ENCODE measurements at places on chromosomes 6 and 20.

GRCh38 chr6:154352898-154353585 lies 3.6 kb downstream of the IPCEF1 start:
- no peak for DNase-seq

- DNase-seq: peak; percentile 1
Observed at GRCh38 chr20:51091406-51092195, 68.7 kb upstream of the KCNG1 start.

DNA sequence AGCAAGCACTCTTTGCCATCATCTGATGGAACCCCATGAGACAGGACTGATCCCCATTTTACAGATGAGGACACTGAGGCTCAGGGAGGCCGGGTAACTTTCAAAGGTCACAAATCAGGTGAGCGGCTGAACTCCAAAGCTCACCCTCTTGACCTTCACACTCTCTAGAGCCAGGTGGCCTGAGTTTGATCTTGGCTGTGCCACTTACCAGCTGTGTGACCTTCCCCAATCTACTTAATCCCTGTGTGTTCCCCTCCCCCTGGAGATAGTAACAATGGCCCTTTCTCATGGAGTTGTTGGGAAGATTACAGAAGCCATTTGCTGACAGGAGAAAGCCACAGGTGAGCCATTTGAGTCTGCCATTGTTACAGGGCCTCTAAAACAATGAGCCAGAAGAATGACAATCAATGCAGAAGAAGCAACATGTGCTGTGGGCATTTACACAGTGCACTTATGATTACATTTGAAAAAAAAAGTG lies 34.5 kb downstream of the BMP7 start:
- DNase-seq: no peak

- DNase-seq: no peak
Observed at GRCh38 chr6:49325891-49326290, 137.2 kb downstream of the MMUT start.

- no peak for DNase-seq
Observed at GRCh38 chr20:3904857-3905256, 15.7 kb downstream of the PANK2 start.

DNA sequence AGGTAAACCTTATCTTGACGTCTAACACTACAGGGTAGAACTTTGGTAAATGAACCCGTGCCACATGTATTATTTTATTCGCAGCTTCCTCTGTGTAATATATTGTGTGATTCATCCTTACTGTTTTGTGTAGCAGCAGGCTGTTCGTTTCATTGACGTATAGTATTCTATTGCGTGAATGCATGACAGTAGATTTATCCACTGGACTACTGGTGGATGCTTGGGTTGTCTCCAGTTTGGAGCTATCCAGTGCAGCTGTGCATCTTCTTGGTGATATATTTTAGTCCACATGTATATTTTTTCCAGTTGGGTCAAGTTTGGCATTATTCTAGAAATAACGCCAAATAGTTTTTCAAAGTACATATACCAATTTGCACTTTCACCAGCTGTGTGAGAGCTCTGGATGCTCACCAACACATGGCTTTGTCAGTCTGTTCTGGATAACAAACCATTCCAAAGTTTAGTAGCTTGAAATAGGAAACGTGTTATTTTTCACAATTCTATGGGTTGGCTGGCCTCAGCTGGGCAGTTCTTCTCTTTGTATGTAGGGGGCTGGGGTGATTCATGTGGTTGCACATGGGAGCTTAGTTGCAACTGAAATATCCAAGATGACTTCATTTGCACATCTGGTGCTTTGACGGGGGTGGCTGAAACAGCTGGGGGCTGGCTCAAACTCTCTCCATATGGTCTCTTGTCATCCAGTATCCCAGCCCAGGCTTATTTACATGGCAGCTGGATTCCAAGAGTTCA lies 9.3 kb downstream of the ECT2L start:
- peak; percentile 87 for DNase-seq

GRCh38 chr6:168527451-168528210 lies 86.6 kb downstream of the SMOC2 start:
- DNase-seq: no peak

GRCh38 chr20:24449026-24449720 lies 20.3 kb upstream of the SYNDIG1 start:
- DNase-seq: no peak

- no peak for DNase-seq
Observed at GRCh38 chr6:18429655-18430297, 42.6 kb downstream of the RNF144B start.

GRCh38 chr20:19881080-19881840 lies 123.2 kb downstream of the RIN2 start:
- DNase-seq: no peak

DNA sequence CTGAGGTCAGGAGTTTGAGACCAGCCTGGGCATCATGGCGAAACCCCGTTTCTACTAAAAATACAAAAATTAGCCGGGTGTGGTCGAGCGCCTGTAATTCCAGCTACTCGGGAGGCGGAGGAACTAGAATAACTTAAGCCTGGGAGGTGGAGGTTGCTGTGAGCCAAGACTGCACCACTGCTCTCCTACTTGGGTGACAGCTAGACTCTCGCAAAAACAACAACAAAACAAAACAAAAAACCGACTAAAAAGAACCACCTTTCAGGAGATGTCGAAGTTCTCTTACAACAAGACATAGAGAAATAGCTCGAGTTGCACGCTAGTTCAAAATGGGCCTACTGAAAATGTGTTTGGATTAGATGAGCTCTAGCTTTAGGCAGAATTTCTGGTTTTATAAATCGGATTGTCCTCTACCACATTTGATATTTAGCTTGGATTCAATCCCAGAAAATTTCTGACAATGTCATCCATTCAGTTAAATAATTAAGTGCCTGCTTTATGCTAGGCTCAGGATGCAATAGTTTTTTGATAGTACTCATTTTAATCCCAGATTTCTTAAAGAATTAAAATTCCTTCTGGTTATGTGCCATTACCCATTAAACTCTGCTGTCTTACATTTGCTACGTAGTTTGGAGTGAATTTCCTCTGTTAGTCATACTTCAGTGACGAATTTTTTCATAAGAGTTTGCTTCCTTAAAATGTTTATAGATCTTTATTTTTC lies 137.5 kb upstream of the SHLD1 start:
- DNase-seq: peak; percentile 58

GRCh38 chr6:165082636-165083035 lies 226.8 kb downstream of the C6orf118 start:
- DNase-seq: no peak

GRCh38 chr6:53318429-53318828 lies 30.3 kb downstream of the ELOVL5 start:
- no peak for DNase-seq

DNA sequence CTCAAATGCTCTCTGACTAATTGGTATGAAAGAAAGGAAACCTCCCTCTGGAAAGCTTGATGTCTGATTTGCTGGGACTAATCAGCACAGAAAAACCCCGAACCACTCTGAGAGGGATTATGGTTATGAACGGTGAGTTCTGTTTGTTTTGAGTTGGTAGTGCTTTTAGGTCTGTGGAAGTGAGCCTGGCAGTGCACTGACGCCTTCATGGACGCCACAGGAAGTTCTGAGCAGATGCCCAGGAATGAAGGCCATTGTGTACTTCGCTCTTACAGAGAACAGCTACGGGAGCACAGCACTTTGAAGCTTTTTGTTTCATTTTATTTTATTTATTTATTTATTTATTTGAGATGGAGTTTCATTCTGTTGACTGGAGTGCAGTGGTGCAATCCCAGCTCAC lies 754.1 kb downstream of the QKI start:
- no peak for DNase-seq

Measured in AG10803 (cell line).